ENCODE measurements at places on chromosomes 4 and X.

DNA sequence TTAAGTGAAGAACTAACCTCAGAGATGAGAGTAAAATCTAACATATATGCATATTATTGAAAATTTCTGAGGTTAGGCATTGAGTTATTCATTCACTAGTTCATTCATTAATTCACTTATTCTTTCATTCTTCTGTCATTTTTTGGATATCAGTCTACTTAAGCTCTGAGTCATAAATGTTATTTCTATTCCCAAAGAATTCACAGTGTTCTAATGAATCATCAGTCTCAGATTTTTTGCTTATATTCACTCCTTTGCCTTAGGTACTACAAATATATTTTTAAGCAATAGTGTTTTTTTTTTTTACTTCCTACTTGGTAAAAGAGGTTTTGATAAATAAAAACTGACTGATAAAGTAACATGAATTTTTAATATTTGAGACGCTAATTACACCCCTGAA, 95.2 kb upstream of the DKK2 start:
- peak; percentile 59 for DNase-seq

- DNase-seq = no peak
Measured at GRCh38 chrX:132001127-132001526, 22.0 kb upstream of the STK26 start.

DNA sequence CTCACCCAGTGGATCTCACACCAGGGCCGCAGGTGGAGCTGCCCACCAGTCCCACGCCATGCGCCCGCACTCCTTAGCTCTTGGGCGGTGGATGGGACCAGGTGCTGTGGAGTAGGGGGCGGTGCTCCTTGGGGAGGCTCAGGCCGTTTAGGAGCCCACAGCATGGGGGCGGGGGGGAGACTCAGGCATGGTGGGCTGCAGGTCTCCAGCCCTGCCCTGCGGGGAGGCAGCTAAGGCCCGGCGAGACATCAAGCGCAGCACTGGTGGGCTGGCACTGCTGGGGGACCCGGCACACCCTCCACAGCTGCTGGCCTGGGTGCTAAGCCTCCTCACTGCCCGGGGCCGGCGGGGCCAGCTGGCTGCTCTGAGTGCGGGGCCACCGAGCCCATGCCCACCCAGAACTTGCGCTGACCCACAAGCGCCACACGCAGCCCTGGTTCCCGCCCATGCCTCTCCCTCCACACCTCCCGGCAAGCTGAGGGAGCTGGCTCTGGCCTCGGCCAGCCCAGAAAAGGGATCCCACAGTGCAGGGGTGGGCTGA, 312.9 kb upstream of the GIMD1 start:
- no peak for DNase-seq

DNA sequence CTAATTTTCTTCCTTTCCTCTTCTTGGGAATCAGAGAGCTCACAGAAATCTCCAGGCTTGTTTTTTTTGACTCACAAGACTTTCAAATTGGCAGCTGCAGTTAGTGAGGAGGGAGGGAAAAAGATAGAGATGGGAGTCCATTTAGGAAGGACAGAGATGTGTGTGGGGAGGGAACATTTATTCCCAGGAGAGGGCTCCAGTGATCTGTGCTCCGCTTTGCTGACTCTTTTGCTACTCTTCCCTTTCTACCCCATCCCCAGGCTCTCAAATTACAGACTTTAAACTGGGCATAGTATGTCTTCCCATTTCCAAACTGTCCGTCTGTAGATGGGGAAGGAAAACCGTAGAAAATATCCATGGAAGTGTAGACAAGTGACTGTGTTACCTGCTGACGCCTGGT, 39.1 kb upstream of the UCP1 start:
- DNase-seq = no peak

DNA sequence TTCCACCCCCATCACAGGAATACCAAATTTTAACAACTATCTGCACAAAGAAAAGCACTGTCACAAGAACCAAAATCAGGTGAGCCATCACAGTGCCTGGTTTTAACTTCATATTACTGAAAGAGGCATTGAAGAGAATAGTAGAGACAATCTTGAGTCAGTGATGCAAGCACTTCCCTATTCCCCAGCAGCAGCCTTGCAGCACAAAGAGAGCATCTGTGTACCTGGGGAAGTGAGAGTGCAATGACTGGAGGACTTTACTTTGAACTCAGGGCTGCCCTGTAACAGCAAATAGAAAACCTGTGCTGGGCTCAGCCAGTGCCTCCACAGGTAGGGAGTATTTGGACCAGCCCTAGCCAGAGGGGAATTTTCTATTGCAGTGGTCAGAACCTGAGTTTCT, 361.8 kb downstream of the TEX13C start:
- no peak for DNase-seq

- peak; percentile 70 for DNase-seq
Measured at GRCh38 chr4:68372588-68372987, 22.7 kb upstream of the YTHDC1 start.

DNA sequence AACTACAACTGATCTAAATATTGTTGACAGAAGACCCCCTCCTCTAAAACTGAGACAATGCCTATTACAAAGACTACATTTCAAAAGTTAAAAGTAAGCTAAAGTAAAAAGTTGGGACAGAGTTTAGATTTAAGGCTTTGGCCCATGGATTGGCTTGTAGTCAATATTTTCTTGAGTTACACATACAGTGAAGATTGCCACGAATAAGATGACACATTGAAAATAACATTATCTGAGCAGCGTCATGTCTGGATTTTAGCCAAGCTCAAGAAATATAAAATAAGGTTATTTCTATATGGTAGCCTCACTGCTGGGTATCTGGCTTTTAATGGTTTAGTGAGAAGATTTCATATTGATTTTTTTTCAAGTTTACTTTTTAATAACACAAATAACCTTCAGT, 266.2 kb upstream of the LDB2 start:
- DNase-seq = no peak

DNA sequence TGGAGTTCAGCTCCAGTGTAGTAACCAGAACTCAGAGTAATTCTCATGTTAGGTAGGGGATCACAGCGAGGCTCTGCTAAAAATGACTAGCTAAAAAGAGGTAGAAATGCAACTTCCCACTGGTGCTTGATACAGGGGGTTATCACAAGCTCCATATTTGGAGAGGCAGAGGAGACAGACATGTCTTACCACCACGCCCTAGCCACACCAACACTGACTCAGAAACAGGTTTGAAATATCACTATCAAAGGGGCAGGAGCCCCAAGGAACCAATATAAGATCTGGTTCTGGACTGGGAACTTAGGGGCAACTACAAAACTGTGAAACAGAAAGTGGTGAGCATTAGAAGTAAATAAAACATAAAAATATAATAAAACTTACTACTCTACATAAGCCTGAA, 62.9 kb downstream of the IQCM start:
- no peak for DNase-seq

DNA sequence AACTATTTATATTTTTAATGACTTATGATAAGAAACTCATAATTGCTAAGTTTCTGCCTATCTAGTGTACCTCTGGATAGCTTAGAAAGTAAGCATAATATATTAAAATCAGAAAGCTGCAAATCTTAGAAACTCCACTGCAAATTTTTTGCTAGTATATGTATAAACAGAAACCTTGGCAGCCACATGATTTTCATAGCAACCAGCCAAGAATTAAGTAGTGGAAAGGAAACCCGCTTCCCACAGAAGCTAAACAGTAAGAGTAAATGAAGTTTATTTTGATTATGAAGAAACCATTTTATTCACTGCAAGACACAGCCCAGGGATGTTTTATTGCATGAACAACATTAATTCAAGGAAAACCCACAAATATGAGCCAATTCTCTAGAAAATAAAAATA, 872.5 kb upstream of the ADGRL3 start:
- DNase-seq = no peak

GRCh38 chr4:81165861-81166430, 49.1 kb downstream of the PRKG2 start:
- no peak for DNase-seq

- peak; percentile 14 for DNase-seq
Measured at GRCh38 chr4:118872181-118872580, 16.5 kb upstream of the SYNPO2 start.

- no peak for DNase-seq
Measured at GRCh38 chrX:78831523-78831922, 84.0 kb downstream of the LPAR4 start.

DNA sequence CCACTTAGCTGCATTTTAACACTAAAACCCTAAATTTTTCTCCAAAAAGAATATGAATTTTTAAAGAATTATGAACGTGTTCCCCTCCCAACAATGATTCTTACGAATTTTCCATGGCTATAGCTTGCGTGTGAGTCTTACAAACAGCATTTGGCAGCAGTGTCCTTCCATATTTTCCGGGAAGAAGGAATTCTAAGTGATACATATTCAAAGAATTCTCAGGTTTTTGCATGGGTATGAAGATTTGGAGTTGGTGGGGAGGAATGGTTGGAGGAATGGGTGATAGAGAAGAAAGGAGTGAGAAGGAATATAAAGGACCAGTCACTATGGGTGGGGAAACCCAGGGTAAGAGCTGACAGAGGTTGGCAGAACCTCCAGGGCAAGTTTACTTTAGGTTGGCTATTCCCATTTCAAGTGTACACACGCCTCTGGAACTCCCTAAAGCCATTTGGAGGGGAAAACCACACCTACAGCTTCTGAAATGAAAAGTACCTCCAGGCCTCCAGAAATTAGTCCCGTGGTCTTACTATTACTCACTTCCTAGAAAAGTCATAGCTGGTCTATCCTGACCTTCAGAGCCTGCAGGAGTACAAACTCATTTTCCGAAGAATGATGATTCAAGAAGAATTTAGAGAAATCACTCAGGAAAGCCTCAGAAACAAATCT, 420.8 kb upstream of the DIPK2B start:
- peak; percentile 51 for DNase-seq

- DNase-seq = no peak
Measured at GRCh38 chrX:45750639-45751038, 550.0 kb upstream of the DIPK2B start.

- peak; percentile 71 for DNase-seq
Measured at GRCh38 chrX:12425496-12425895, 287.2 kb downstream of the FRMPD4 start.

DNA sequence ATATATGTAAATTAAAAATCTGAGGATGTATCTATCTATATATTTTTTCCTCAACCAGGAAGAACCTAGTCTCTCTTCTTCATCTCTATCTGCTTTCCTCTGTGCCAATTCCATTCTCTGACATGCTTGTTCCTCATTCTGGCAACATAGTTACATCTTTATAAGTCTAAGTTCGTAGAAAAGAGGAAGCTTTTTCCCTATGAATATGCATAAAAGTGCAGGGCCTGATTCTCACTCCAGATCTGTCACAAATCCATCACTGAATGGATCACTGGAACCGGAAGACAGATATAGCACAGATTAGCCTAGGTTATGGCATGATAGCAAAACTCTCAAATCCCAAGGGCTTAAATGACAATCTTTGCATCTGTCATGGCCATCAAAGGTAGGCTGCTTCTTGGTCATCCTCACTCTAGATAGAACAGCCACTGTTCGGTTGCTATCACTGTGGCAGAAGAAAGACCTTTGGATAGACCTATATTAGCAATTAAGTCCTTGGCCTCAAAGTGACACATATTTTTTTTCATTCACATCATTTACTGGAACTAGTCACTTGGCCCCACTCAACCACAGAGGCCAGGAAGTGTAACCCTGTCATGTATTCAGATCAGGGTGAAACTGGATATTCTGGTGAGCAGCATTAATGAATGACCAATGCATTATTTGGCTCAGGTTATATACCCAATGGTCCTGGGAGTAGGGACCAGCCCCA, 22.2 kb downstream of the DTHD1 start:
- DNase-seq = no peak

- DNase-seq = no peak
Measured at GRCh38 chrX:135009057-135009610, 13.2 kb downstream of the RTL8B start.

DNA sequence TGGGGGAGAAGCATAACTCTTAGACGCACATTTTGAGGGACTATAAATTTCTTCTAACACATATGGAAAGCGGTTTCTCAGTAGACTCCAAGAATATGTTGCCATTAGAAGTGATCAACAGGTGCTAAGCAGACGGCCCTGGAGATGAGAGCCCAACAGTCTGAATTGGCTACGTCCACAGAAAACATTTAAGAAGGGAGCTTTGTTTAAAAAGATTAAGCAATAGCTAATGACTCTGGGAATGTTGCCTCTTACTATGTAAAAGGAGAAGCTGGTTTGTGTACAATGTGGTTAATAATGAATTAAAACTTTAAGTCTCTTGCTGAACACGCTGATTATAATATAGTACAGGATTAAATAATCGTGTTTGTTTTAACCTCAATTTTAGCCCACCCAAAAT, 399.5 kb downstream of the SMARCA1 start:
- DNase-seq = no peak

DNA sequence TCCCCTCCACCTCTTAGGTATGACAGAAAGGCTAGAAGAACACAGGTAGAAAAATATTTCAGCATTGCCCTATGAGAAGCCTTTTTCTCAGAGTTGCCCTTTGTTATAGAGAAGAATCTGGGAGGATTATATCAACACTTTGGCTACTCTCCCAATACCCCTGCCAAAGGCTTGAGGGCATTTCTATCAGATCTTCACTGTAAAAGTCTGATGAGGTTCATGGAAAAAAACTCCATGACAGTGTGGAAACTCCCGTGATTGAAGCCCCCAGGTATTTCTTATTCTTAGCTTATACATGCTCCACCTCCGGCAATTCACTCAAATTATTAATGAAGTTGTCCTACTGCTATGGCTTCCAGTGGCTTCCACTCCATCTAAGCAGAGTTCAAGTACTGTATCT, 753.6 kb downstream of the CENPC start:
- DNase-seq = no peak

GRCh38 chrX:40340116-40340515, 240.7 kb upstream of the ATP6AP2 start:
- DNase-seq = no peak

- peak; percentile 3 for DNase-seq
Measured at GRCh38 chrX:102712216-102712966, at the start of gene GPRASP2. Gene GPRASP2 (plus strand): TSS chrX:102712448. CDS start chrX:102714870, 2,422 bp downstream.

GRCh38 chr4:8393593-8394038, 46.9 kb downstream of the ACOX3 start:
- DNase-seq = peak; percentile 99

- peak; percentile 82 for DNase-seq
Measured at GRCh38 chrX:38805432-38806389, 4.5 kb downstream of the MID1IP1 start.

DNA sequence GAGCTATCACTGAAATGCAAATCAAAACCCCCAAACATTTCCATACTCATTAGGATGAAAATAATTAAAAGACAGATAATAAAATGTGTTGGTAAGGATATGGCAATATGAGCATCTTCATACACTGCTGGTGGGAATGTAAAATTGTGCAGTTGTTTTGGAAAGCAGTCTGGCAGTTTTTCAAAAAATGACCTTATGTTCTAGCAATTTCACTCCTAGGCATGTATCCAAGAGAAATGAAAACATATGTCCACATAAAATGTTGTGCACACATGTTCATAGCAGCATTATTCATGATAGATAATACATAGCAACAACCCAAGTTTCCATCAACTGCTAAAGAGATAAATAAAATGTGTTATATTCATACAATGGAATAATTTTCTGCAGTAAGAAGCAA, 14.8 kb upstream of the GPRASP2 start:
- DNase-seq = peak; percentile 28

All from amniotic epithelial cell (primary cell).